ENCODE measurements at places on chromosomes 3 and 15.

DNA sequence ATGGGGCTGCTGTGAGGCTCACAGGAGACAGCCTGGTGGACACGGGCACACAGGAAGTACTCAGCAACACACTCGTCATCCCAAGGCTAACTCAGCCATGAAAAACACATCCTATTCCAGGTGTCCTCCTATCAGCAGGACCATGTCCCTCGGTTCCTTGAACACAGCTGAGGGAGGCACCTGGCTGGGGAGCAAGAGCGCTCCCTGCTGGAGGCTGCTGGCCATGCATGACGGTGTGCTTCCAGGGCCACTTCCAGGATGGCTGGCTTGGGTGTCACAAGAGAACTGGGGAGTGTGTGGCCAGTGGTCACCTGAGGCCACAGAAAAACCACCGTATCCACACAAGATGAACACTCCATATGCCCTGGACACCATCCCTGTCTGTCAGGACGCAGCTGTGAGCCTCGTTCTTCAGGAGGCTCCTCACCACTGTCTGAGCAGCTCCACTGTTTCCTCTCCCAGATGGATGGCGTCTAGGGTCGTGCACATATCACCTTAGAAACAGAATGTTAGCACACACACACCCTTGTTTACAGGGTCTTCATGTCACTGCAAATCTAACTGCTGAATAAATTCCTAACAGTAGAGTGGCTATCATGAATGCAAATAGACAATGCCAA lies 31.0 kb downstream of the POC1A start:
- peak; percentile 54 for DNase-seq

- DNase-seq = peak; percentile 39
Measured at GRCh38 chr15:56491110-56491722, 26.3 kb upstream of the MNS1 start.

- no peak for DNase-seq
Measured at GRCh38 chr3:121970047-121970446, 52.0 kb downstream of the ILDR1 start.

DNA sequence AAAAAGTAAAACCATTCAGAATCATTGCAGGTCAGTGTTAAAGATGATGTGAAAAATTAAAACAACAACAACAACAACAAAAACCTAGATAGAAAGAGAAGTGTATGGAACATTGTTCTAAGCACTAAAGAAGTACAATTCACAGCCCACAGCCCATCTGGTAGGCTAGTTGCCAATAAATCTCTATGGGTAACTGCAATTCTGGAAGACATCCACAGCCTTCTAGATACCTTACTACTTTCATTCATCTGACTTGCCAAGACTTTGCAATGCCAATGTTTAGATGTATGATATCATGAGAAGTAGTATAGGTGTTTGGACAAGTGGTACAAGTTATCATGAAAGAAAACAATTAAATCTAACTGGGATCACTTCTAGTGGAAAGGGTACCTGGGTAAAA lies 198.6 kb downstream of the VGLL3 start:
- no peak for DNase-seq

Measured in stimulated activated naive B cell treated with anti-CD40 and anti-IgM and Interleukin-4, amounts not matched to agents 10 μg/mL and 1 μg/mL and 100 μg/mL, for 72 hours (primary cell).